NAMALWA (cell line): ENCODE measurements at places on chromosomes 13 and 19.

GRCh38 chr13:40170982-40171381 is 495.5 kb downstream of the FOXO1 start:
- DNase-seq = no peak

GRCh38 chr19:42132030-42132628 is at the start of gene POU2F2:
Gene POU2F2, minus strand, starts transcription at chr19:42132446. Its CDS starts 35 bp downstream, at chr19:42132411.
- DNase-seq = peak; percentile 89

GRCh38 chr13:108486096-108486495 is 143.3 kb upstream of the MYO16 start:
- no peak for DNase-seq

GRCh38 chr19:8135946-8136618 is 13.3 kb downstream of the FBN3 start:
- no peak for DNase-seq

DNA sequence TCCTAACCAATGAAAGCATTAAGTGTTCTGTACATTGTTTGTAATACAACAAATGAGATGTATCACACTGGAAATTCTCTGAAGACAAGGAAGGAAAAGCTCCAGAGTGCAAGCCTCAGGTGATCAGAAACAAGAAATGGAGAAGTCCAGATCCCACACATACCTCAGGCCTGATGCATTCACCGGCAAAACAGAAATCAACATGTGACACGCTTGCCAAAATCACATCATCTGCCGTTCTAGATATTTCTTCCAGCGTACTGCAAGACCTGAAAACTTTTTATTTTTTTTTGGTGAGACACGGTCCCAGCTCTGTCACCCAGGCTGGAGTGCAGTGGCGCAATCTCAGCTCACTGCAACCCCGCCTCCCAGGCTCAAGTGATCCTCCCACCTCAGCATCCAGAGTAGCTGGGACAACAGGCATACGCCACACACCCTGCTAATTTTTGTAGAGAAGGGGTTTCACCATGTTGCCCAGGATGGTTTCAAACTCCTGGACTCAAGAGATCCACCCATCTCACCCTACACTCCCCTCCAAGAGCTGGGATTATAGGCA is 48.6 kb downstream of the FOXO1 start:
- no peak for DNase-seq

DNA sequence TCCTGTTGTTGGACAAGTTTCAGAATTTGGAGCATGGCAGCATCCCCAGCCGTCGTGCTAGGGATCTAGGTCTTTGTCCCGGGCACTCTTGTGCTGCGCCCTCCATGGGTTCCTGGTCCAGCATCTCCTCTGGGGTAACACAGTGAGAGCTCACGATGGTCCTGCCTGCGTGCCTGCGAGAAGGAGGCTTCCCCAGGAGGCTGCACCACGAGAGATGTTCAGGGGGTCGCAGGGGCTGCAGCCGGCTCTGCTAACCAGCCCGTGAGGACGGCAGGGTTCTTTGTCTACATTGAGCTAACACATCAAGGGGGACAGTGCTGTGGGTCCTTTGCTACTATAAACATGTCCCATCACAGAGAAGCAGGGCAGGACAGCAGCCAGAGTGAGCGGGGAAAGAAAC is 103.9 kb upstream of the SOX1 start:
- no peak for DNase-seq
